NCI-H1417 (cell line): ENCODE measurements at places on chromosomes 1 and 21.

GRCh38 chr1:64116537-64116936 lies 86.9 kb upstream of the UBE2U start:
- no peak for DNase-seq

- no peak for DNase-seq
Observed at GRCh38 chr1:204988196-204988595, 54.8 kb upstream of the CNTN2 start.

DNA sequence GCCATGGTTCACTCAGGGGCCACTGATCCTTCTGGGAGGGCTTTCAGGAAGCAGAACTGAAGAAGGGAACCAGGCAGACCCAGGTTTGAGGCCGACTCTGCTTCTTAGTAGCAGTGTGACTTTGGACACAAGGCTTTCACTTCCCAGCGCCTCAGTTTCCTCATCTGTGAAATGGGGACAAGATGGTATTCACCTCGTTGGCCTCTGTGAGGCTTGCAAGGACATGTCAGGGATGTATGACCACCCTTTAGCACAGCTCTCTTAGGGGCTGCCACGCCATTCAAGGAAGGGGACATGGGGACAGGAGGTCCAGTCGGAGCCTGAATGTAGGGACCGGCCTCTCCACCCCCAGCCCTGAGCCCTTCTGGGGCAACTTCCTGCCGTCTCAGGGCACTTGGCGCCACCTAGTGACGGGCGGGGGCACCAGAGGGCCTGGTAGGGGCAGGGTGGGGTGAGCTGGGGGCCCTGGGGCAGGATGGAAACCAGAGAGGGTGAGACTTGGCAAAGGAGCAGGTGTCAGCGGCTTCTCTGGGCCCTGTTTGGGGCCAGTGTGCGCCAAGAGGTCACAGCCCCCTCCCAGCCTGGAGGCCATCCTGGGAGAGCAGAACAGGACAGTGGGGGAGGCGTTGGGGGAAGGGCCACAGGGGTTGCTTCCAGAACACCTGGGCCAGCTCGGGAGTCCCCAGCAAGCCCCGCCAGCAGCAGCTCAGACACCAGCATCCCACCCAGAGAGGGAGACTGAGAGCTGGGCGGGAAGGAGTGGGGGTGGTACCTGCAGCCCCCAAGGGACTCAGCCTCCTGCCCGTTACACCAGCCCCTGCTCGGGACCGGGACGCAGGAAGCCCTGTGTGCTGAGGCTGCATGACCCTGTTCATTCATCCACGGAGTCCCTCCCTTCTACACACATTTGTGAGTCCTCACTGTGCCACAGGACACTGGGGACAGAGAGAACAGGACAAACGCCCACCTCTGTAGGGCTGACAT lies 102.5 kb upstream of the TARDBP start:
- peak; percentile 47 for DNase-seq

DNA sequence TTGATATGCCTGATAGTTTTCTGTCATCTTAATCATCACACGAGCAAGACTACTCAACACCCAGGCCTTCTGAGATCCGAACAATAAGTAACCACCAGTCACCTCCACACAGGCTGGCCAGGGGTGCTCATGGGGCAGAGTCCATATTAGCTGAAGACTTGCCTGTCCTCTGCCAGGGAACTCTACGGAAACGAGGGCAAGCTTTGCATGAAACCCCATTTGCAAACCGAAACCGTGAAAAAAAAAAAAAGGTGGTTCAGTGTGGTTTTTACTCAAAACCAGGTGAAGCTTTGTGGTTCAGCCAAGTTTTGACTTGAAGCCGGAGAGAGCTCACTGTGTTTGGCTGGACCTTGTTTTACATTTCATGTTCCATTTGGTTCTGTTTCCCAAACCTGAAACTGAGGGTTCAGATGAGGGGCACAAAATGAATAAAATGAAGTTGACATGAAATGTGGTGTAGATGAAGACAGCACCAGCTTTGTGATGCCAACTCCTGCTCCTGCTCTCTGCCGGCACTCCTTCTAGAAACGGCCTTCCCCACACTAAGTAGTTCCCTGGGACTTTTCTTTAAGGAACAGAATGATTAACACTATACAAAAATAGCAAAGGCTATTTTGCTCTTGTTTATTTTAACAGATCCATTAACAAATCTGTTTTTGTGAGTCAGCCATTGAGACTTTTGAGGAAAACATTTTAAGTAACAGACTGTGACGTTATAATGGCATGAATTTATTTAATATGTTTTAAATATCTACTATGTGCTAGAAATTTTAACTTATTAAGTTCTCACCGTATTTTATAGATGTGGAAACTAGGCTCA lies 74.7 kb downstream of the RUNX1 start:
- DNase-seq: no peak

GRCh38 chr1:173861731-173862145 lies 6.1 kb downstream of the GAS5 start:
- DNase-seq: no peak

DNA sequence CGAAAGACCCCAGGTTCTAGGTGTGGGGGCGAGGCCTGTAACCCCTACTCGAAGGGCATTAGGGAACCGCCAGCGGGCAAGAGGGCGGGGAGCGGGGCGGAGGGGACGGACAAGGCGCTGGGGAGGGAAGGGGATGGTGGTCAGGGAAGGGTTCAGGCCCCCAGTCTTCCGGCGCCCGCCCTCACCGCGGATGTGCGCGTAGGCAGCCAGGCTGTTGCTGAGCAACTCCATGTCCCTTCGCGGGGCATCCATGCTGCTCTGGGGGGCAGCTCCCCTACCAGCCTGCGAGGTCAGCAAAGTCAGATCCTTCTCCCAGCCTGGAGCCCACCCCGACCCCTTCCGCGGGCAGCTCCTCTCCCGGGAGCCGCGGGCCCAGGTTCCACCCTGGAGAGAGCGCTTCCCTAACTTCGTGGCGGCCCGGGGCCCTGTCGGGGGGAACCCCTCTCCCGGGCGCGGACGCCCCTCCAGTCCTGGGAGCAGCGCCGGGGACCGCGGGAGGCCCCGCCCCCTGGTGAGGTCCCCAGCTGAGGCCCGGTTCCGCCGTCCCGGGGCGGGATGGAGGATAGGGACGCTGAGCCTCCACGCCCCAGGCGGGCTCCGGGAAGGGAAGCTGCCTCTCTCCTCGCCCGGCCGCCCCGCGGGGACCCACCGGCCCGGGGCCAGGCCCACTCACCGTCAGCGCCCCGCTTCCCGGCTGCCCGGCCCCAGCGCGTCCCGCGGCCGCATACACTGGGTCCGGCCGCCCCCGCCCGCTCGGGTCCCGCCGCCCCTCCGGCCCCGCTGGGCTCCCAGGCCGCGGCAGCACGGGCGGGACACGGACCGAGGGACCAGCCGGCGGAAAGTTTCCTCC lies 434 bp downstream of the EVA1B start:
- DNase-seq: no peak

GRCh38 chr21:17195351-17195750 lies 317.5 kb upstream of the CXADR start:
- DNase-seq: no peak

DNA sequence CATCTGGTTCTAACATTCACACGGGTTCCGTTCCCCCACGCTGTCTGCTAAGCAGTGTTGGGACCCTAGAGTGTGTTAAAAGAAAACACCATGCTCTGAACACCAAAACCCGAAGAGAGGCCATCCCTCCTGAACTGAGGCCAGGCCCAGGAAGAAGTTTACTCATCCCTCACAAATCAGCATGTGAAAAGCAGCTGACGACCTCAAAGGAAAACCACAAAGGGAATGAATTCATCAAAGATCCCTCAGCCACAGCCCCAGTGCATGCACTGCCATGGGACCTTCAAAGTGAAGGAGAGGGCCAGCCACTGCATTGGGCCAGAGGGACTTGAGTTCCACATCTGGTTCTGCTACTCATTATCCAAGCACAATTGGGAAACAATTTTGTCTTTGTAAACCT lies 7.0 kb upstream of the PSEN2 start:
- no peak for DNase-seq

- DNase-seq: no peak
Observed at GRCh38 chr1:153587314-153587713, 21.7 kb upstream of the S100A2 start.

- peak; percentile 37 for DNase-seq
Observed at GRCh38 chr1:223331301-223331700, 32.7 kb downstream of the SUSD4 start.
